ENCODE measurements at places on chromosomes 1 and 21.

DNA sequence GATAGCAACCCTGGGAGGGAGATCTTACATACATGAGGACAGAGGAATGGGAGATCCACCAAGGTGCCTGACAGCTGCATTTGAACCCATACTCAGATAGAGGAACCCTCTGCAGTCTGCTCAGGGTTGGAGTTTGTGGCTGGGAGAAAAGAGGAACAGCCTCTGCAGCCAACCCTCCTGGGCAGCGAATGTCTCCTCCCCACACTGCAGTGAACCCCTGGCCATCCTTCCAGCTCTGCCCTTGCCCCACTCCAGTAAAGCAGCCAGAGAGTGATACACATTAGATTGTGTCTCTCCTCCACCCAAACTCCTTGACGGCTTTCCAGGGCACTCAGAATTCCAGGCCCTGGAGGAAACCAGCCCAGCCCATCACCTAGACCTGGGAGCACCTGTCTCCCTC lies 137.7 kb downstream of the RUNX1 start:
- no peak for DNase-seq

DNA sequence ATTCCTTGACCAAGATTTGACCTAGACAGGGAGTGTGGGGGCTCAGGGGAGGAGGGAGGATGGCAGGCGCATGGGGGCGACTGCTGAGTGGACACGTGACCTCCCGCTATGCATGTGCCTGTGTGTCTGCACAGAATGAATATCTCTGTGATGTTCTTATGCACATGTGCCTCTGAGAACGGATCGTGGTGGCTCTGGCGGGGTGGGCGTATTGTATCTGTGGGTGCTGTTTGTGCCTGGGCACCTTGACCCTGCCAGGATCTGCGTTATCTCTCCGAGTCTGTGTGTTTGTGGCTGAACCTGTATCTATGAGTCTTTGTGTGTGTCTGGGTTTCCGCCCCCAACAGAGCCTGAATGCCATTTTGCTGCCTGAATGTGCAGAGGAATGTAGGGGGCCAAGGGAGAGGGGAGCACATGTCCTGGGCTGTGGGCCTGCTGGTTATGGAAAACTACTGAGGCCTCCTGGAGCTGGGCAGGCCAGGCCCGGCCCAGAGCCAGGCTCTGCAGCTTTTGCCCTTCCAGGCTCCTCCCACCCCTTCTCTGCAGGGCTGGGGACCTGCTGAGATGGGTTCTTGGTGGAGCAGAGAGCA lies 102.5 kb downstream of the EBNA1BP2 start:
- no peak for DNase-seq

- DNase-seq = no peak
Measured at GRCh38 chr21:27157097-27157496, 190.2 kb upstream of the ADAMTS5 start.

GRCh38 chr1:31122741-31123140 lies 57.2 kb upstream of the PUM1 start:
- DNase-seq = no peak

- DNase-seq = no peak
Measured at GRCh38 chr21:30984889-30985288, 53.4 kb downstream of the KRTAP19-8 start.

- no peak for DNase-seq
Measured at GRCh38 chr1:101284622-101285218, 47.9 kb downstream of the S1PR1 start.

DNA sequence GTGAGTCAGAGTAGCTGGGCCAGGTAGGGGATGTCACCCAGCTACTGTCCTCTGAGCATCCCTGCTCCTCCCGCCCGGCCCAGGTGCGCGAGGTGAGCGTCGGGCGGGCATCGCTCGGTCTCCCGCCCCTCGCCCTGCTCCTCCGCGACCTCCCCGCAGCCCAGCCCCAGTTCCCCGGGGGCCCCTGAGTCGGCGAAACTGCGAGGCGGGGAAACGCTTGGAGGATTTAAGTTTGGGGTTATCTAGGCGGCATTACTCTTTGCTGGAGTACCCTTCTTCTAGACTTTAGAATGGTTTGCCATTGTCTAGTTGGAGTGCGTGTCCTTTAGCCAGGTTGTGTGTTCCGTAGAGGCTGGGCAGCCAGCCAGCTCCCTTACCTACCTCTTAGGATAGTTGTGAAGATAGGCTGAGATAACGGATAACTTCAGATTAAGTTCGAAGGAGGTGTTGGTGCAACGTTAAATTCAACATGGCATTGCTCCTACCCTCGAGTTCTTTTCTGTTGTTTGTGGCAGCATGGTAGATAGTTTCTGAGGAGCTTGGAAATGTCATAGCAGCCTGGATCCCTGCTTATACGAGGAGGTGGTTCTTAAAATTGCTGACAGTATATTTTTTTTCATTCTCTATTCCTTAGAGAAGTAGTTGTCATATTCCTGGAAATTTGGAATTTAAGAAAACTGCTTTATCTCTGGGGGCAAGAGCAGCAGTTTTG lies 697 bp downstream of the AGO3 start:
- peak; percentile 56 for DNase-seq

DNA sequence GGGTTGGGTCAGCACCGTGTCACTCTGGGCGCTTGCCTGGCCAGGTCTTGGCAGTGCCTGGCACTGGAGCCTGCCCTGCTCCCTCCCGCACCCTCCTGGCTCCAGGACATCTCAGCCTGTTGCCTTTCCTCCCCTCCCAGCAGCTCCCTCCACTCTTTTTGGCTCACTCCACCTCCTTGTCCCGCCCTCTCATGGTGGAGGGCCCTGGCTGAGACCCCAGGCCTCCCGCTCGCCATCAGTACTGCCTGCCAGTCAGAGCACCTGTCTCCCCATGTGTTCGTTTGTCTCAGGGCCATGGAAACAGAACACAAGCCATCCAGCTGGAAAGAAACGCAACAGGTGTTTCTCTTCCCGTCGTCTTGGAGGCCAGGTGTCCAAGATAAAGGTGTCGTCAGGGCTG lies 61.0 kb downstream of the B3GALT5 start:
- DNase-seq = no peak

GRCh38 chr1:231628207-231628876 lies 1.8 kb downstream of the DISC1 start:
- no peak for DNase-seq

DNA sequence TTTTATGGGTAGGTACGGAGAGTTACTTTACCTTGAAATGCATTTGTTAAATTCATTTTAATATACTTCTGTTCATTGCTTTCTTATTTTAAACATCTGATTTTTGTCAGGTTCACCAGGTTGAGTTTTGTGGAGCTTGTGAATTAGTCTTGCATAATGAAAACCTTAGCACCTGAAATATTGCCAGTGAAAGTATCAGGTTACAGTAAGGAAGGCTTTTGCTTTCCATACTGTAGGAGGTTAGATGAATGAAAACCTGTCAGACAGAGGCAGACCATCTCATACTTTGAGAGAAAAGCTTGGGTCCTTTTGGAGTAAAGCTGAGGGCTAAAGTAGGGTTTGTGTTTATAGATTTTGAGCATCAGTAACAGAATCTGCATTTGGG lies 34.7 kb downstream of the THRAP3 start:
- no peak for DNase-seq

DNA sequence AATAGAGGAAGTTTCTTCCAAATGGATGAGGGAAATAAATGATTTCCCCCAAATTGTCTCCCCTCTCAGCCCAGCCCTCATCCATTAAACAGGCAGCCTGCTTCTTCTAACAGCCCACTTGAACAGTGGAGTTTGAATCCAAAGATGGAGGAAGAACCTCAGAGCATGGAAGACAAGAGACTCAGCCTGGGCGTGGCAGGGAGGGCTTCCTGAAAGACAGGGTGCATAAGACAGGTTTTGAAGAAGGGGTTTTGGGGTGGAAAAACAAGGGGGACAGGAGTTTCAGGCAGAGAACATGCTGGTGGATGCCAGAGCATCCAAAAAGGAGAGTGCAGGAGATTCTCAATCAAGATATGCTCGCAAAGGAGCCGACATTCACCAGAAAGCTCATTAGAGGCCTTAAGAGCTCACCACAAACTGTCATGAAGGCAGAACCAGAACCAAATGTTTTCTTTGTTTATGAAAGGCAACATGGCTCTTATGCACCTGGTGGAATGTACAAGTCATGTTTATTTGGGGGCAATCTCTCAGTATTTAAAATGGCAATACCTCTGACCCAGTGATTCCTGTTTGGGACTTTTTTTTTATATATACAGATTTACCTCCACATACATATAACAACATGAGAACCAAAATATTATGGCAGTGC lies 26.5 kb upstream of the TSPEAR start:
- no peak for DNase-seq

DNA sequence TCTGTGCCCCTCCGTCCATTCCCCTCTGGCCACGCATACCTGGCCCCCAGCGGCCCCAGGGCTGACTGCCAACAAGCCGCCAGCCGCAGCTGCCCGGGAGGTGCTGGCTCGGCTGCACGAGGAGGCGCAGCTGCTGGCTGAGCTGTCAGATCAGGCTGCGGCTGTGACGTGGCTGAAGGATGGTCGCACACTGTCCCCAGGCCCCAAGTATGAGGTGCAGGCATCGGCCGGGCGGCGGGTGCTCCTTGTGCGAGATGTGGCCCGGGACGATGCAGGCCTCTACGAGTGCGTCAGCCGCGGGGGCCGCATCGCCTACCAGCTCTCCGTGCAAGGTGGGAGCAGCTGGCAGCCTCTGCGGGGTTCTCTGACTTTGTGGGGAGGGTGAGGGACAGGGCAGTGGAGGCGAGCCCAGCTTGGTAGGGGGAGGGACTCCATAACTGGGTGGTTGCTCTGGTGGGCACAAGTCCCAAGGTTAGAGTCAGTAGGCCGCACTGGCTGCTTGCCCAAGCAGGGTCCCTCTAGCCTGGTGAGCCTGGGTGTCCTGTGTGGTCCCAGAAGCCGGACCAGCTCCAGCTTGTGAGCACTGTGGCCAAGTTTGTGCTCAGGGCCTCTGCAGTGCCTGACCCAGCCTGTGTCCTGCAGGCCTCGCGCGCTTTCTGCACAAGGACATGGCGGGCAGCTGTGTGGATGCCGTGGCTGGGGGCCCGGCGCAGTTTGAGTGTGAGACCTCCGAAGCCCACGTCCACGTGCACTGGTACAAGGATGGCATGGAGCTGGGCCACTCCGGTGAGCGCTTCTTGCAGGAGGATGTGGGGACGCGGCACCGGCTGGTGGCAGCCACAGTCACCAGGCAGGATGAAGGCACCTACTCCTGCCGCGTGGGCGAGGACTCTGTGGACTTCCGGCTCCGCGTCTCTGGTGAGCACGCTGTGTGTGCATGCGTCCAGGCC lies 8.8 kb downstream of the OBSCN start:
- DNase-seq = no peak

GRCh38 chr1:196407358-196408051 lies 200.7 kb downstream of the KCNT2 start:
- no peak for DNase-seq

GRCh38 chr1:61253059-61253735 lies 170.8 kb downstream of the NFIA start:
- peak; percentile 66 for DNase-seq

DNA sequence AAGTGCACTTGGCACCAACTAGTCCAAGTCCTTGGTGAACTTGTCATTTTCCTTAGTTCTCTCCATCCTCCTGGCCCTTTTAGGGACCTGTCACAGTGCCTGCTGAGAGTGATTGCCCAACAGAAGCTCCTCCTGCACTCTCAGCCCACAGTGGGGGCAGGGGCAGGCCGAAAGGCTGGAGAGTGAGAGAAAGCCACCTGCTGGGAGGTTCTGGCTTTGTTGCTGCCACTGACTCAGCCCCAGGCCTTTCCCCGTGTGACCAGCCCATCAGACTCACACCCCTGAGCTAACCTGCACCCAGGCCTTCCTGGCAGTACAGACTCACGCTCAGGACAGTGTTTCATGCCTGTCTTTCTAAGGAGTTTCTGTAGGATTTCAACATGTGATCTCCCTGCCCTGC lies 17.1 kb upstream of the PROK1 start:
- DNase-seq = peak; percentile 84

DNA sequence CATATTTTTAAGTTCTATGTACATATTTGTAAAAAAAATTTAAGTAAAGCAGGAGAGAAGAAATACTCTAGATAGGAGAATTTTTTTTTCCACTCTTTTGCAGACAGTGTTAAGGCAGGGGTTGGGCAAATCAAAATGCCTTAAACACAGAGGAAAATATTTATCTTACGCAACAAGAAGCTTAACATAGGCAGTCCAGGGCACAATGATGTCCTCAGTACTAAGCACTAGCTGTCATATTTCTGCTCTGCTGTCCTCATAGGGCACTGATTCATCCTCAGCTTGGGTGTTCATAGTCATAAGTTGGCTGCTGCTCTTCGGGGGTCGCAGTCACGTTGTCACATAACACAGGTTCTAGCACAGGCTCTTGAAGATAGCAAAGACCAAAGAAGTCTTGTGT lies 247.4 kb downstream of the PTBP2 start:
- DNase-seq = no peak

DNA sequence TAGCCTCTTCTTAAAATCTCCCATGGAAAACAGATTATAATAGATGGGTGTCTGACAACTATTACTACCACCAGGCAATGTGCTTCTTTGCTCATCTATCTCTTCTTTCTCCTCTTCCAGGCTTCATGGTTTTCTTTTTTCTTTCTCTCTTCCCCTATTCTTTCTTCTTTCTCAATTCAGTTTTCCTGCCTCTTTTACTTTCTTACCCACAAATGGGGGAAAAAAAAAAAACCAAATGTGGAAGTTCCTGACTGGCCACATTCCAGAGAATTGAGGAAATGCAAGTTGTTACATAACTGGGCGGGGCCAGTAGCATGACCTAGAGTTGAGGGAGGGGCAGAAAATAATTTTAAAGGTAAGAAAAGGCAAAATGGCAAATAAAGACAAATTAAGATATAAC lies 10.9 kb upstream of the SMG7 start:
- no peak for DNase-seq

DNA sequence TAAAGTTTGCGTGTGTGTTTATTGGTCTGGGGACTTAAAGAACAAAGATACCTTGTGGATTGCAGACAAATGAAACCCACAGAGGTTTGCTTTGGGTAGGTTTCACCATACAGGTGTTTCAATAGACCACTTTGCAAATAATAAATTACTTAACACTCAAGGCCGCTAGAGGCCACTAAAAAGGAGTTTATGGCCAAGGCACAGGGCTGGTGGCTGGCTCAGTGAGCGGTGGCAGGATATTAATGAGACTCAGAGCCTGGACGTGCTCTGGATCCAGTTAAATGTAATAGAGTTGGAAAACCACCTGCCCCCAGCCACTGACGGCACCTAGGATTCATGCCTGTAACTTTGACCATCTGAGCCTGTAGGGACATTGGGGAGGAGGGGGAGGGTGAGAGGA lies 44.5 kb downstream of the LRRC38 start:
- peak; percentile 34 for DNase-seq
